ENCODE measurements at places on chromosomes 7 and 10. TPM values are rescaled to one million over a fixed set of nuclear protein-coding genes. Genes with fewer than 3 reads are reported as not detected.
A peak's percentile ranks its signal among the peaks of the same experiment; 100 is the strongest.

The SHTN1 gene
- total RNA-seq: 39.4 TPM

DNA sequence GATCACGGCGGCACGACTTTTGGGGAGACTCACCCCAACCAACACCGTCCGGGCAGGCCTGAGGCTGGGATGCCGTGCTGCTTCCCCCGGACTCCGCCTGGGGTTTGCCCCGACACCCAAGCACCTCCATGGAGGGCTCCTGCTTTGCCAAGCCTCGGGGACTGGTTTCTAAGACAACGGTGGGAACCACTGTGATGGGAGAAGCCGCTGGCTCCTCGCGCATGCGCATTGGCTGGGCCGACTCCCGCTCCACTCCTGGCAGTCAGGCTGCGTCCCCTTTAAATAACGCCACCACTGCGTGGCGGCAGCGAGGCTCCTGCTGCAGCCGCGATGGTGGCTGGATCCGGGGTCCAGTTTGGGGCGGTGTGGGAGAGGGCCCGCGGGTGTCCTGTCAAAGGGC, 201.0 kb downstream of the ZNF716 start:
- H3K4me3 ChIP-seq: no peak overlapping the region
- no peaks in the 10 kb centered on the region for H3K36me3 ChIP-seq
- H3K27me3 ChIP-seq: no peaks in the 10 kb centered on the region
- DNase-seq: no peak

DNA sequence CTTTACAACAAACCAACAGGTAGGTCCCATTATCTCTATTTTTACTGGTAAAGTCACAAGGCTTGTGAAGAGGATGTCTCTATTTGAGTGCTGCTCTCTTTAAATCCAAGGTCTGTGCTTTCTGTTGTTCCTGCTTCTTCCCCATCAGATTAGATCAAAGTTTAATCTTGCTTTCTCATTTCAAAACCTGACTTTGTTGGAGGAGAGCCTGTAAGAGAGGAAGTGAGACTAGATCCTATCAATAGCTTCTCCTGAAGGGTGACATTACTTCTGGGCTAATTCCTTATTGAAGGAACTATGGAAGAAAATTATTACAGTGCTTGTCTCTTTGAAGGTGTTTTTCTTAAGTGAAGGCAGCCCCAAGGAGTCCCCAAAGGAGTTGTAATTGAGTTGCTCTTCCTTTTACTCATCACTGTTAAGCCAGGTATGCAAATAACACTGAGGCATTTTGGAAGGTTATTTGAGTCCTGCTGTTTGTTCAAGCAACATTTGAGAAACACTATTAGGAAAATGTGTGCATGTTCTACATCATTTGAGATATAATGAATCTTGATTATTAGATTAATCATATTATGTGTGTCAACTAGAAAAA, 146.2 kb upstream of the MBL2 start:
- H3K27ac ChIP-seq: no peak overlapping the region
- peaks cover 27% of the 10 kb centered on the region for H3K27me3 ChIP-seq
- no peaks in the 10 kb centered on the region for H3K4me1 ChIP-seq
- H3K4me3 ChIP-seq: no peak overlapping the region

The LAMB4 gene
- total RNA-seq: not detected

- H3K4me1 ChIP-seq: no peaks in the 10 kb centered on the region
- no peak overlapping the region for H3K4me3 ChIP-seq
- no peaks in the 10 kb centered on the region for H3K27me3 ChIP-seq
- no peaks in the 10 kb centered on the region for H3K36me3 ChIP-seq
- no peak for DNase-seq
Measured at GRCh38 chr10:94409021-94409657, 6.8 kb downstream of the TBC1D12 start.

- DNase-seq: peak; percentile 82
- no peaks in the 10 kb centered on the region for H3K36me3 ChIP-seq
Measured at GRCh38 chr10:104209575-104210198, 22.5 kb downstream of the CFAP43 start.

The CELF2 gene
- total RNA-seq: 139 TPM

The UPK3BL2 gene
- total RNA-seq: 17.7 TPM

DNA sequence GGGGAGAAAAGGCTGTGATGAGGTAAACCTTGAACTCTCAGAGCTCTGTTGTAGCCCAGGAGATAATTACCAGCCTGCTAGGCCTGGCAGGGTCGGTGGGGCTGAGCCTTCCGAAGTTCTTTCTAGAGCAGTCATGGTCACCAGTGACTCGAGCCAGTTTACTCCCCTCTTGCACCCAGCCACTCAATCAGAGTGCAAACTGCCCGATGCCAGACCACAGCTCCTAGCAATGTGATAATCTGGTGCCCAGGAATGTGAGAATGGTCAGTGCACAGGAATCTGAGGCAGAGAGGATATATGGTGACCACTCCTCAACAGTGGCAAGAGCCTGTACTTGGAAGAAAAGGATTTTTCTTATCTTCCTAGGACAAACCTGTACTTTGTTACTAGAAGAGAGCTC, 46.4 kb upstream of the KMT2E start:
- no peaks in the 10 kb centered on the region for H3K36me3 ChIP-seq
- no peaks in the 10 kb centered on the region for H3K27me3 ChIP-seq
- H3K4me3 ChIP-seq: no peak overlapping the region
- no peak for DNase-seq

DNA sequence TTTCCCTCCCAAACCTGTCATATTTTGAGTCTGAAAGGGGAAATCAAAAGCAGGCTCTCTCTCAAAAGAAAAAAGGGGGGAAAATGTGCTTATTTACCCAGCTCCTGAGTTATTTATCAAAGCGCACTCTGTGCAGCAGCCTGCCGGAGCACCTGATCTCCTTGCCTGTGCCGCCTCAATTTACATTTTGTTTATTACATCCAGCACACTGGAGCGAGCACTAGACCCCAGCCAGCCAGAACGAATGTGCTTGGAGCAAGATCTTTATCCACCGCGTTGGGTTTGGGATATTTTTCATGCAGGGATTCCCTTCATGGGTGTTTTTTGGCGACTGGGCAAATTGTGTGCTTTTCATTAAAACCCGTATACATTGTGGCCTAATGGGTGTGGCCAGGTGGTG, 161.9 kb upstream of the INSYN2A start:
- peaks cover 5% of the 10 kb centered on the region for H3K36me3 ChIP-seq
- no peak overlapping the region for H3K27ac ChIP-seq
- DNase-seq: no peak
- H3K4me3 ChIP-seq: no peak overlapping the region
- H3K4me1 ChIP-seq: no peaks in the 10 kb centered on the region

GRCh38 chr10:73076360-73077183, 20.1 kb downstream of the P4HA1 start:
- H3K4me1 ChIP-seq: no peaks in the 10 kb centered on the region
- no peaks in the 10 kb centered on the region for H3K27me3 ChIP-seq
- H3K4me3 ChIP-seq: no peak overlapping the region
- no peak for DNase-seq
- H3K27ac ChIP-seq: no peak overlapping the region
- H3K36me3 ChIP-seq: peaks cover 29% of the 10 kb centered on the region

- no peak for DNase-seq
- H3K27me3 ChIP-seq: peaks cover 6% of the 10 kb centered on the region
- no peak overlapping the region for H3K27ac ChIP-seq
- H3K4me1 ChIP-seq: no peaks in the 10 kb centered on the region
Measured at GRCh38 chr10:114301951-114302710, 63.1 kb downstream of the VWA2 start.

The H2BK1 gene
- not detected for total RNA-seq

- no peak for DNase-seq
- no peaks in the 10 kb centered on the region for H3K27me3 ChIP-seq
- peaks cover 5% of the 10 kb centered on the region for H3K4me1 ChIP-seq
- H3K4me3 ChIP-seq: no peak overlapping the region
- no peak overlapping the region for H3K27ac ChIP-seq
- no peaks in the 10 kb centered on the region for H3K36me3 ChIP-seq
Measured at GRCh38 chr10:93872375-93873158, 21.2 kb upstream of the SLC35G1 start.

The LGI1 gene
- 5.8 TPM for total RNA-seq

The COX19 gene
- total RNA-seq: 16.2 TPM

The ODAD2 gene
- 11.2 TPM for total RNA-seq

DNA sequence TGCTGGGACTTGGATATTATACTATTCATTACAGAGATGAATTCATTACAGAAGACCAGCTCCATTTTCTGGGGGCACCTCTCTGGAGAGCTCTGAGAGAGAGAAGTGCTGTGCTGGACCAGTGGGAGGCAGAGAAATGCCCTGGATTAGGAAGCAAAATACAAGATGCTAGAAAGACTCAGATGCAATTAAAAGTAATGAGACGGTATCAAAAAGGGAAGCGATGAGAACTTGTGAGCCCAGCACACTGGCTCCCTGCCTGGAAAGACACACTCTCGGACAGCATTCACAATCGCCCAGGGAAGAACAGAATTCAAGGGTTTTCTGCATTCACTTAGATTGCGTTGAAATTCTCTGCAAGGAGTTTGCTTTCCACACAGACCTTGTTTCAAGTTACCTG, 3.5 kb upstream of the FRAT2 start:
- H3K36me3 ChIP-seq: no peaks in the 10 kb centered on the region
- peak overlapping the region; percentile 8 for H3K4me3 ChIP-seq
- peaks cover 11% of the 10 kb centered on the region for H3K27me3 ChIP-seq
- peaks cover 4% of the 10 kb centered on the region for H3K4me1 ChIP-seq

- H3K27me3 ChIP-seq: no peaks in the 10 kb centered on the region
- no peak overlapping the region for H3K4me3 ChIP-seq
- DNase-seq: no peak
- H3K36me3 ChIP-seq: no peaks in the 10 kb centered on the region
- no peak overlapping the region for H3K27ac ChIP-seq
Measured at GRCh38 chr7:34011696-34012095, 106.4 kb downstream of the BMPER start.

- peaks cover 10% of the 10 kb centered on the region for H3K4me1 ChIP-seq
- no peaks in the 10 kb centered on the region for H3K27me3 ChIP-seq
- peak; percentile 84 for DNase-seq
- H3K27ac ChIP-seq: no peak overlapping the region
- no peak overlapping the region for H3K4me3 ChIP-seq
Measured at GRCh38 chr10:86261941-86262687, 104.5 kb downstream of the GRID1 start.

- DNase-seq: no peak
- H3K4me3 ChIP-seq: no peak overlapping the region
- H3K27ac ChIP-seq: no peak overlapping the region
- no peaks in the 10 kb centered on the region for H3K27me3 ChIP-seq
- H3K4me1 ChIP-seq: peaks cover 5% of the 10 kb centered on the region
- peaks cover 35% of the 10 kb centered on the region for H3K36me3 ChIP-seq
Measured at GRCh38 chr10:79142064-79142491, 73.3 kb downstream of the ZMIZ1 start.

- H3K27ac ChIP-seq: no peak overlapping the region
- H3K27me3 ChIP-seq: no peaks in the 10 kb centered on the region
- H3K36me3 ChIP-seq: no peaks in the 10 kb centered on the region
- no peak overlapping the region for H3K4me3 ChIP-seq
- DNase-seq: no peak
Measured at GRCh38 chr7:44891372-44891771, 6.0 kb upstream of the PURB start.

- H3K4me3 ChIP-seq: no peak overlapping the region
- no peak overlapping the region for H3K27ac ChIP-seq
- peaks cover 5% of the 10 kb centered on the region for H3K4me1 ChIP-seq
- DNase-seq: no peak
- H3K27me3 ChIP-seq: no peaks in the 10 kb centered on the region
- H3K36me3 ChIP-seq: no peaks in the 10 kb centered on the region
Measured at GRCh38 chr7:123639631-123640030, 16.0 kb upstream of the LMOD2 start.

Measured in endodermal cell (in vitro differentiated cells).